ENCODE measurements at places on chromosomes 5 and 9.

- no peak for ATAC-seq
Observed at GRCh38 chr9:19965336-19965735, 176.5 kb upstream of the SLC24A2 start.

DNA sequence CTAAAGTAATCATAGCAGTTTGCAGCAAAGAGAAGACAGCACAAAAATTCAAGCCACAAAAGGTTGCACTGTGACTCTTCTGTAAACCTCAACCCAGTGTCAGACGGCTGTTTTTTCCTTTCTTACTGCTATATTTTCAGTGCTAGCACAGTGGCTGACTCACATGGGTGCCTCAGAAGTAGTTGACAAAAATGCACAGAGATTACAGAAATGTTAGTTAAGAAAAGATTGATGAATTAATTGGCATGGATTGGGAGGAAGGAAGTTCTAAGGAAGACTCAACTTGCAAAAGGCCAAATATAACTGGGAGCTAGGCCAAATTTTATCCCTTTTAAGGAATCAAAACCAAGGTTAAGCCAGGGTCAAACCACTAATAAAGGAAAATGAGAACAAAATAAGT is 43.7 kb upstream of the ITGA1 start:
- no peak for ATAC-seq

GRCh38 chr5:113065626-113066025 is 89.0 kb downstream of the DCP2 start:
- no peak for ATAC-seq

- no peak for ATAC-seq
Observed at GRCh38 chr5:151580239-151580638, 10.9 kb downstream of the FAT2 start.

DNA sequence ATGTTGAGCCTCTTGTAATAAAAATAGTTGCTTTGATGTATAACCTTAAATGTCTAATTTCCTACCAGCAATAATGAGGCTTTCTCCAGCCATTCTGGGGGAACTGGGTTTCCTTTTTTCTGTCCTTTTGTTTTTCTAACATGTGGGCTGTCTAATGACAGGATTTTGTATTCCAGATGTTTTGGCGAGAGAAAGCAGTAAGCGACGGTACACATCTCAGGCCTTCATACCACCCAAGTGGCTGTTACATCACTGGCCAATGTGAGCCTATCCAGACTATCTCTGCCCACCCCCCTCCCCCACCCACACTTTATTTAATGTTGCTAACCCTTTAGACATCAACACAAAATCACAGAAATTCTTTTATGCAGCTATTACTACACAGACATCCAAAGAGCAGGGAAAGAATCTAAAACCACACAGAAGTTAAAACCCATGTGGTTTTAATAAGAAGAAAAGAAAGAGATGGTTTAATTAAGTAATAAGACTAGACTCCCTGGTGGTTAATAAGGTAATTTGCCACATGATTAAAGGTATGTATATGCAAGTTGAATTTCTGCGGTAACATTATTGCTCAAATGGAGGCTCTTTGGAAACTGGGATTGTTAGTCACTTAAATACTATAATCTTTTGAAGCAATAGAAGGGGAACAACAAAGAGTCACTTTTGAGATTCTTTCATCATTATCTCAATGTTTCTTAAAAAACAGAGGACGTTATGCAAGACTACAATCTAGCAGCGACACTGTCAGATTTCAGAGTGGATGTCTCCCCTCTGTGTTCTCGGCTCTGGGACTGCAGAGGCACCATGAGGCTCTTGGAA is 365.1 kb downstream of the ENC1 start:
- ATAC-seq = no peak

GRCh38 chr9:122354536-122355199 is 16.2 kb upstream of the PTGS1 start:
- ATAC-seq = no peak

- ATAC-seq = peak; percentile 78
Observed at GRCh38 chr9:115204904-115205453, 87.0 kb upstream of the TNC start.

GRCh38 chr5:144076521-144077083 is 93.9 kb downstream of the YIPF5 start:
- ATAC-seq = no peak

- ATAC-seq = no peak
Observed at GRCh38 chr5:35483191-35483590, 134.5 kb upstream of the SPEF2 start.

- no peak for ATAC-seq
Observed at GRCh38 chr9:76034049-76034448, 143.6 kb downstream of the PCSK5 start.

DNA sequence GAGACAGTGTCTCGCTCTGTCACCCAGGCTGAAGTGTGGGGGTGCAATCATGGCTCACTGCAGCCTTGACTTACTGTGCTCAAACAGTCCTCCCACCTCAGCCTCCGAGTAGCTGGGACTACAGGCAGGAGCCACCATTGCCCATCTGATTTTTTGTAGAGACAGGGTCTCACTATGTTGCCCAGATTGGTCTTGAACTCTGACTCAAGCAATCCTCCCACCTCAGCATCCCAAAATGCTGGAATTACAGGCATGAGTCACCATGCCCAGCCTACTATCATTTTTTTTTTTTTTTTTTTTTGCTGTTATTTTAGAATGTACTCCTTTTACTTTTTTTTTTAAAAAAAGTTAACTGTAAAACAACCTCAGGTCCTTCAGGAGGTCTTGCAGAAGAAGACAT is 449.0 kb downstream of the CCDC171 start:
- ATAC-seq = no peak

- no peak for ATAC-seq
Observed at GRCh38 chr9:114914139-114914538, 16.3 kb downstream of the TNFSF8 start.

DNA sequence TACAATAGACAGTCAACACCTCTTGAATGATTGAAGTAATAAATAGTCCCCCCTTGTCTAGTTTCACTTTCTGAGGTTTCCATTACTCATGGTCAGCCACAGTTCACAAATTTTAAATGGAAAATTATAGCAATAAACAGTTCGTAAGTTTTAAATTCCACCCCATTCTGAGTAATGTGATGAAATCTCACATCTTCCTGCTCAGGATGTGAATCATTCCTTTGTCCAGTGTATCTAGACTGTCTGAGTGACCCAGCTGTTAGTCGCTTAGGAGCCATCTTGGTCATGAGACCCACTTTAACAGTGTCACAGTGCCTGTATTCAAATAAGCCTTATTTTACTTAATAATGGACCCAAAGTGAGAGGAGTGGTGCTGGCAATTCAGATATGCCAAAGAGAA is 311.6 kb upstream of the PRR16 start:
- no peak for ATAC-seq

GRCh38 chr9:95189251-95190098 is 128.0 kb downstream of the FANCC start:
- no peak for ATAC-seq

DNA sequence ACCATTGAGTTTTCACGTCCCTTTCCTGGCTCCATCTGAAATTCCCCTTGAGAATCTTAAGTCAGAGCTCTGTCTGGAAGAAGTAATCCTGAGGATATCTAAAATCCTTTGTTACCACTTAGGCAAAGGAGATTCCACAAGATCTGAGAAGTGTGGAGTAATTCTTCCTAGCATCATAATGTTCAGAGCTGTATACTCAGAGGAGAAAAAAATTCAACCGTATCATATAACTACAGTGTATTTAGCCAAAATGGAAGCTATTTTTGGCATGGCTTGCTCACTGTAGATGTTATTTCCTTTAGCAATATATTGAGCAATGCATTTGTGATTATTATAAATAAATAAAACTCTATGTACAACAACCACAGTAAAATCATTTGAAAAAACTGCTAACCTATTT is 1858.4 kb downstream of the EFNA5 start:
- no peak for ATAC-seq

- ATAC-seq = no peak
Observed at GRCh38 chr9:27059412-27059811, 49.6 kb upstream of the TEK start.

- ATAC-seq = no peak
Observed at GRCh38 chr9:125842242-125842641, 95.1 kb downstream of the PBX3 start.

DNA sequence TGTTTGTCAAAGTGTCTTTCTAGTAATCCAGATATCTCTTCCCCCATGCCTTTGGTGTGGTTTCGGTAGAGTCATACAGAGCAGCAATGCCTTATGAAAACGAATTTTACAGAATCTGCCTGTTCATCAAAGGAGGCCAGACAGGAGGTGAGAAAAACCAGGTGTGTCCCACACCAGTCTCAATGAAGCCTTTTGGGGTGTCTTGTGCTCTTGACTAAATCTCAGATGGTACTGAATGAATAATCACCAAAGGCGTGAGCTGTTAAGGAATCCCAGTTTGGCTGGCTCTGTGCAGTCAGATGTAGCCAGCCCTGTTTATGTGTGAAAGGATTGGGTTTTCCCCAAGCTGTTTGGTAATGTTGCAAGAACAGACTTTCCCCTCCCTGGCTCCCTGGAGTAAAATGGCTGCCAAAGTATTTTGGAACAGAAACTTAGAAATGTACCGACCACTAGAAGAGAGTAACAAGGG is 70.8 kb upstream of the CDKN2B start:
- peak; percentile 94 for ATAC-seq

GRCh38 chr9:35734096-35734495 is 1.6 kb downstream of the CREB3 start:
- no peak for ATAC-seq

- peak; percentile 85 for ATAC-seq
Observed at GRCh38 chr9:109974143-109974917, 194.3 kb downstream of the PALM2AKAP2 start.

- no peak for ATAC-seq
Observed at GRCh38 chr9:129481810-129482511, 138.9 kb downstream of the C9orf50 start.

DNA sequence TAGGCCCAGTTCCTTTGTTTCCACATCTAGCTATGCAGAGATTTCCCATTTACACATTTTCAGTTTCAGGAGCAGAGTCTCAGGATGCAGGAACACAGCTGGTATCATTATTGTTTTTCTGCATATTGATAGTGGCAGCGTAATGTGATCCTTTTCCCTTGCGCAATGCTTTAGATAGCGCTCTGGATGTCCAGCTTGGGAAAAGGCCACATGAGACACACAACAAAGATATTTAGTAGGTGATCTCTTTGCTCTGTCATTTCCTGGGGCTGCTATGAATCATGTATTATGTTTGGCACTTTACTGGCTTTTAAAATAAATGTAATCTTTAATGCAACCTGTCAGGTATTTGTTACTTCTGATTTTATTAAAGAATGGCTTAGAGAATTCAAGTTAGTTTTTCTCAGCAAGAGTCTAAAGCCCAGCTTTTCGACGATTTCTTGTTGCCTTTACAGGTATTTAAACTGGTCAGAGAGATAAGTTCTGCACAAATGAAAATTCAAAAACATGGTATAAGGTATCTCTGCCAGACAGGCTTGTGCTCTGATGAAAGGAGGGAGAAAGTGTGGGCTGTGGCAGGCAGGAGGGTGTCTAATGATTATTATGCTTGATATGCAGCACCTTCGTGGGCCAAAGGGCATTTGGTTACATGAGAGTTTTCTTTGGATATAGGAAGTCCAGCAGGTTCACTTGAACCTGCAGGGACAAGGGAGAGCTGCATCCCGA is 42.2 kb downstream of the PTTG1 start:
- no peak for ATAC-seq

- ATAC-seq = no peak
Observed at GRCh38 chr5:178180141-178180863, 6.9 kb downstream of the GMCL2 start.

GRCh38 chr9:132218208-132218607 is 56.4 kb downstream of the NTNG2 start:
- ATAC-seq = no peak

GRCh38 chr5:132663771-132664695 is 6.1 kb downstream of the IL13 start:
- ATAC-seq = peak; percentile 34

- ATAC-seq = peak; percentile 71
Observed at GRCh38 chr5:135376961-135377624, 21.9 kb downstream of the MACROH2A1 start.

DNA sequence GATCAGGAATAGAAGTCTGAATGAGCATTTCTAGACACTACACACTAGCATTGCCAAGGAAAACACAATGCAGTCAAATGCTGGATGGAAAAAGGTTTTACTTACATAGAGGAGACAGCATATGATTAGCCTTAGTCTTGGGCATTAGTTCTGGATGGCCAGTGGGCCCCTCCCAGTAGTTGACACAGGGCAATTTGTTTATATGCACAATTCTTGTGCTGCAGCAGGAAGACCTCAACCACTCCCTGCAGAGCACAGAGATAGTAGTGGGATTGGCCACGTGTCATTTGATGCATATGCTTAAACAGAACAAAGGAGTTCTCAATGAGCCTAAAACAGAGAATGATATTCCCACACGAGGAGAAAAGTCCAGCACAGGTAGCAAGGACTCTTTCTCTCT is 1496.2 kb upstream of the CDH6 start:
- ATAC-seq = no peak

GRCh38 chr9:130437011-130437789 is 7.6 kb upstream of the ASS1 start:
- ATAC-seq = no peak

GRCh38 chr9:122339579-122339978 is 31.2 kb upstream of the PTGS1 start:
- no peak for ATAC-seq

DNA sequence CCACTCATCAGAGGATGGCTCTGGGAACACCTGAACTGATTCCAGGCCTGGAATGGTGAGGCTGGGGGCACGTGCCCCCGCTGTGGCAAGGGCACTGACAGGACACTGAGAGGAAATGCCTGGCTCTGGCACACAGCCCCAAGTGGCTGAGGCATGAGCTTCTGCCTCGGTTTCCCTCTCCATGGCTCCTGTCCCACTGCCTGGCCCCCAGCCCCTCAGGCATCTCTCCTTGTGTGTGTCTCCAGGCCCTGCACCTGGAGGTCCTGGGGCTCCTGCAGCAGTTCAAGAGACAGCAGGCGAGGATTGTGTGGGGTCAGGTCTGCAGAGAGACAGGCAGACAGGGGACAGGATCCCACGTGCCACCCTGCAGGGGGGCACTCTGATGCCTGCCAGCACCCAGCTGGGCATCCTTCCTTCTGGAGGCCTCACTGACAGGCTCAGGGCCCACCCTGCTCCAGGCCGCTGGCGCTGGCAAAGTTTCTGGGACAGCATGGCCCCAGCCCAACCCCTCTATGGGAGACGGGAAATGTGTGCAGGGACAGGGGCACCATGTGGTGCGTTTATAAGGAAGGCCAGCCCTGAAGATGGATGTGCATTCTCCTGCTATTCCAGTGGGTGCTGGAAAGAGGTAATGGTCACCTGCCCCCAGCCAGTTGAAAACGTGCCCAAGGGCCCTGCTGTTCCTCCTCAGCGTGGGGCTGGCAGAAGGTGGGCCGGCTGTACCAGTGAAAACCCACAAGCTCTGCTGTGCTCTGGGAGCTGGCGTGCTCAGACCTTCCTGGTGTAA is 66.0 kb downstream of the RASGEF1C start:
- ATAC-seq = no peak

DNA sequence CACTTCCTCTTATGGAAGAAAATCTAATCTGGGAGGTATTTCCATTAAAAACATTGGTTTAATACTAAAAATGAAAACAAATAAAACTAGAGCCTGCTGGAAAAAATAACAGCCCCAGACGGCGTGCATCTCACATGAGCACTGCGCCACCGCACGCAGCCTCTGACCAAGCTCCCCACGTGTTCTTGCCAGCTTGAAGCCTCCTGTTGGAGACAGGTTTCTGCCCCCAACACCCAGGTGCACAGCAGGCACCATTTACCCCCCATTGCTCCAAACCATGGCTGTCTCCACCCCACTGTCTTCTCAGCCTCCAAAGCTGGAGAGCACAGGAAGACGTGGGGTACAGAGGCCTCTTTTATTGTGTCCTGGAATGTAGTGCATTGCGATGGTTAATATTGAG is 10.7 kb upstream of the COL5A1 start:
- ATAC-seq = no peak

GRCh38 chr9:110261632-110262031 is 5.3 kb upstream of the TXN start:
- ATAC-seq = no peak

Measured in stimulated activated memory B cell treated with anti-CD40 and anti-IgM and Interleukin-4, amounts not matched to agents 10 μg/mL and 1 μg/mL and 100 μg/mL, for 72 hours (primary cell).